Esophagus muscularis mucosa (tissue), 4 donors: ENCODE measurements at places on chromosomes 16 and 17. TPM values are rescaled to one million over a fixed set of nuclear protein-coding genes. Genes with fewer than 3 reads are reported as not detected.

Gene AURKB
- total RNA-seq = not detected

Gene RCVRN
- not detected for total RNA-seq

DNA sequence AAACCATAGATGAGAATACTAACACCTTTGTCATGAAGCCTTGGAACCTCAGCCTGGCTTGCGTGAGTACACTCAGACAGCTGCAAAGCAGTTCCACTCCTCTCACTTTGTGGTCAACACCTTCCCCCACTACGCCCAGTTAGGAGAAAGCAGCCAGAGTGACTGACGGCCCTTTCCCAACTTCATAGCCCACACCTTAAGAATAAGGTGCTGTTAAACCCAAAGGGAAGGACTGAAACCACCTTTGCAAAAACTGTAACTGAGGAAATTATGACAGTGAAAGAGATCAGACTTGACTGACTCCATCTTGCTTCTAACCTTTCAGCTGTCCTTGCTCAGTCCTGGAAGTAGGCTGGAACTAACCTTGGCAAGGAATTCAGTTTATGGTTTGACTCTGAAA, 13.7 kb downstream of the N4BP1 start:
- no peak overlapping the region for H3K27ac ChIP-seq
- no peaks in the 10 kb centered on the region for H3K36me3 ChIP-seq
- H3K4me1 ChIP-seq = peaks cover 44% of the 10 kb centered on the region
- no peaks in the 10 kb centered on the region for H3K27me3 ChIP-seq
- H3K4me3 ChIP-seq = no peak overlapping the region

Gene ATPAF2
- 13.3 TPM for total RNA-seq

DNA sequence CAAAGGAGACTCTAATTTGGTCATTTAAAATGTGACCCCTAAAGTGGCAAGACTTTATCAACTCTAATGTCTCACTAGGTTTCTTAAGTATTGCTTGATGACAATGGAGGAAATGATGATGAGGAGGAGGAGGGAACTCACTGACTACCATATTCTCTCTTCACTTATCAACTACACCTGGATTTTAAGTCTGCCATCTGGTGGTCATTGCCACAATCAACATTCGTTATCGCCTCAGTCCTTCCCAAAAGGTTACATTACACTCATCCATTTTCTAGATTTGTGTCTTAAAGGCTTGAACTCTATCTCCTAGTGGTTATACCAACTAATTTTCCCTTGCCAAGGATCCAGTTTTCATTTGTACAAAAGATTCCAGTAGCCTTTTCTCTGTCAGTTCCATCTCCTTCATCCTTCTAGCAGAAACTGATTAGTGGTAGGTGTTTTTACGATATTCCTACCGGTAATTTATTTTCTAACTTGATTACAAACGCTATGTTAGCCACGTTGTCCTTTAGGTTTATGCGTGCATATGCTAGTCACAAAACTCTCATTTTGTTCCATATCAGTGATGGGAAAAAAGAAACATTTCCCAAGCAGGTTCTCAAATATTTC, 114.6 kb upstream of the NOG start:
- H3K27ac ChIP-seq = no peak overlapping the region
- DNase-seq = no peak

GRCh38 chr16:67447508-67448076, 16.7 kb downstream of the HSD11B2 start:
- no peak for DNase-seq
- H3K4me3 ChIP-seq = no peak overlapping the region
- no peaks in the 10 kb centered on the region for H3K27me3 ChIP-seq
- H3K36me3 ChIP-seq = peaks cover 19% of the 10 kb centered on the region
- peak overlapping the region; percentile 44 for H3K27ac ChIP-seq

DNA sequence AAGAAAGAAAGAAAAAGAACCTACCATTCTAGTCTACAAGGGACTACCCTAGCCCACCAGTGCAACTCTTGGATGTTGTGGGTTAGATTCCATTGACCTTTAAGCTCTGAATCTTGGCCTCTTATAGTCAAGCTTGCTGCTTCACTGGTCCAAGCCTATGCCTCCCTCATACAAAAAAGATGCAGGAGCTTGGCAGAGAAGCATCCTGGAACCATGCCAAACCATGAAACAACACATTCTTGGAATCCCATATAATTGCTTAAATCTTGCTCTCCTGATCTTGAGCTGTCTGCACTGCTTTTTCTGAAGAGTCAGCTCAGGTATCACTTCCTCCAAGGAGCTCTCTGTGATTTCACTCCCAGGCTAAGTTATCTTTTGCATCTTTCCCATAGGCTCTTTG, 117.9 kb upstream of the GPR139 start:
- H3K36me3 ChIP-seq = no peaks in the 10 kb centered on the region
- no peaks in the 10 kb centered on the region for H3K27me3 ChIP-seq
- H3K4me1 ChIP-seq = no peaks in the 10 kb centered on the region

DNA sequence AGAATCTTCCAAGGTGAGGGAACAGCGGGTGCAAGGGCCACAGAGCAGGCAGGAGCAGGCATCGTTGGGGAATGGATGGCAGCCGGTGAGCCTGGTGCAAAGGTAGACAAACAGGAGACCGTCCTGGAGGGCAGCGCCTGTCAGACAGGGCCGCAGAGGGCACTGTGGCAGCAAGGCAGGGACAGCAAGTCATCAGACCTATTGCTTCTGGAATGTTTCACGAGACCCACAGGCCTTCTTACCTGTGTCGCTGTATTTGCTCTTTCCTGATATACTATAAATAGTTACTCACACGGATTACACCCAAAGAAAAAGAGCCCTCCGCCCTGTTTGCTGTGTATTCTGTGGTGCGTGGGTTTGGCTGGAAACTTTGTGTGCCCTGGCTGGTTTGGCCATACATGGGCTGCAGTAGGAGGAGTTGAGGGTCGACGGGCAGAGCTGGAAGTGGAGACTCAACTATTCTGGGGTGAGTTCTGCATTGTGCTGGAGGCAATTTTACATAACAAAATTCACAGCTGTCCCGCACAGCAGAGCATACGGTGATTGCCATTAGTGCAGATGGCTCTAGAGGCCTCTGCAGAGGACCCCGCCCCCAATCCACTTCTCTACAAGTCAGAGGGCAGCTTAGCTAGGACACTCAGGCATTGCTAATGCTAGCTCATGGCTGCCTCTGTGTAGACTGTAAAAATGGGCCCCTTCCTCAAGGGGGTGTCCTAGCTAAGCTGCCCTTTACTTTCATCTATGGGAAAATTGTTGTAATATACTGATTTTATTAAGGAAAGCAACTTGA, 18.6 kb upstream of the POLR3E start:
- no peak for DNase-seq
- no peak overlapping the region for H3K4me3 ChIP-seq

- no peaks in the 10 kb centered on the region for H3K4me1 ChIP-seq
- H3K27ac ChIP-seq = no peak overlapping the region
- no peaks in the 10 kb centered on the region for H3K36me3 ChIP-seq
- H3K27me3 ChIP-seq = no peaks in the 10 kb centered on the region
- H3K4me3 ChIP-seq = no peak overlapping the region
Observed at GRCh38 chr16:13379266-13379665, 477.9 kb downstream of the SHISA9 start.

Gene COASY
- total RNA-seq = 27.5 TPM

DNA sequence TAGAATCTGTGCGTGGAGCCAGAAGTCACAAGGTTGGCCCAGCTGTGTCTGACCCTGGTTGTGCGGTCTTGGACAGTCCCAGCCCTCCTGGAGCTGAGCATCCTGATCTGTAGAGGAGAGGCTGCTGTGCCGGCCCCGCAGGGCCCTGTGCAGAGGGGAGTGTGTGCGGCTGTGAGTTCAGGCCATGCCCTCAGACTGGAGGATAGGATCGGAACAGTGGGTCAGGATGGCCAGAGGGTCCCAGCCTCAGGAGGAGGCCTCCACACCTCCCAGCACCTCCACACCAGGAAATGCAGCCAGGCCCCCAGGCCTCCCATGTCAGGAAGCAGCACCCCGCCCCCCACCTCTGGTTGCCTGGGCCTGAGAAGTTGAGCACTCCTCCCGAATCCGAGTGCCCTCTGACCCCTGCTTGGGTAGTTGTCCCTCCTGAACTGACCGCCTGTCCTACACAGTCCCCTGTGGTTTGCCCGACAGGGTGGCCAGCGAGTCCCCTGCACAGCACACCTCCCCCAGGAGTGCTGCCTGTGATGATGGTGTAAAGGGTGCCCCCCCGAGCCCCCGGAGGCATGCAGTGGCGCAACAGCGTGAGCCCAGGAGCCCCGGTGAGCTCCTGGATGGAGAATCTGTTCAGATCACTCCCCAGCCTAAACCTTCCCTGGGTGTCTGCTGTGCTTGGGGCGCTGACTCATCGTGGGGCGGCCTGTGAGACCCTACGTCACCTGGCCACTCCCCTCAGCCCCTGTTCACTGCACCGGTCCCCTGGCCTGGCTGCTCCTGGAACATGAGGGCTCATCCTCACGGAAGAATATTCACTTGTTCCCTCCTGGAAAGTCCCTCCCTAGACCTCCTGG, 285.2 kb downstream of the SEC14L1 start:
- no peaks in the 10 kb centered on the region for H3K36me3 ChIP-seq
- peak overlapping the region; percentile 96 for H3K27ac ChIP-seq
- no peaks in the 10 kb centered on the region for H3K27me3 ChIP-seq
- peak overlapping the region; percentile 32 for H3K4me3 ChIP-seq

GRCh38 chr16:55475919-55476318, 3.1 kb upstream of the MMP2 start:
- no peak for DNase-seq
- H3K27me3 ChIP-seq = no peaks in the 10 kb centered on the region
- peaks cover 14% of the 10 kb centered on the region for H3K4me1 ChIP-seq
- H3K36me3 ChIP-seq = no peaks in the 10 kb centered on the region
- peak overlapping the region; percentile 14 for H3K4me3 ChIP-seq

GRCh38 chr17:75703591-75703990, 17.7 kb upstream of the ITGB4 start:
- peaks cover 54% of the 10 kb centered on the region for H3K4me1 ChIP-seq
- no peak overlapping the region for H3K4me3 ChIP-seq
- no peak overlapping the region for H3K27ac ChIP-seq
- no peak for DNase-seq
- peaks cover 66% of the 10 kb centered on the region for H3K36me3 ChIP-seq
- no peaks in the 10 kb centered on the region for H3K27me3 ChIP-seq

DNA sequence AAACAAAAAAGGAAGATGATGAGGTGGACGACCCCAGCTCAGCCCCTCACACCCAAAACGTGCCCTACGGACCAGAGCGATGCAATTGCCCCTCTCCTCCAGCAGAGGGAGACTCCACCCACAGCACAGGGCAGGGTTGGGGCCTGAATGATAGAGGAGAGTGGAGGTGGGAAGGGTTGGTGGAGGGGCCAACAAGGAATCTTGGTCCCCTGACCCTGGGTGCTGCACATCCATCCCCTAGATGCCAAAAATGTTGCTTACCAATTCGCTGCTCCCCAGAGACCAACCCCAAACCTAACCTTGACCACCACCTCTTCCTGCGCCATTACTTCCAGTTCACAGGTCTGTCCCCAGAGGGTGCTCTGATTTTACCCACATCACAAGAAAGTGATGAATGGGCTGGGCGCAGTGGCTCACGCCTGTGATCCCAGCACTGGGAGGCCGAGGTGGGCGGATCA, 12.9 kb downstream of the P2RX5 start:
- H3K4me1 ChIP-seq = peaks cover 3% of the 10 kb centered on the region
- no peak overlapping the region for H3K4me3 ChIP-seq
- no peaks in the 10 kb centered on the region for H3K36me3 ChIP-seq
- H3K27ac ChIP-seq = no peak overlapping the region
- DNase-seq = no peak
- H3K27me3 ChIP-seq = no peaks in the 10 kb centered on the region

DNA sequence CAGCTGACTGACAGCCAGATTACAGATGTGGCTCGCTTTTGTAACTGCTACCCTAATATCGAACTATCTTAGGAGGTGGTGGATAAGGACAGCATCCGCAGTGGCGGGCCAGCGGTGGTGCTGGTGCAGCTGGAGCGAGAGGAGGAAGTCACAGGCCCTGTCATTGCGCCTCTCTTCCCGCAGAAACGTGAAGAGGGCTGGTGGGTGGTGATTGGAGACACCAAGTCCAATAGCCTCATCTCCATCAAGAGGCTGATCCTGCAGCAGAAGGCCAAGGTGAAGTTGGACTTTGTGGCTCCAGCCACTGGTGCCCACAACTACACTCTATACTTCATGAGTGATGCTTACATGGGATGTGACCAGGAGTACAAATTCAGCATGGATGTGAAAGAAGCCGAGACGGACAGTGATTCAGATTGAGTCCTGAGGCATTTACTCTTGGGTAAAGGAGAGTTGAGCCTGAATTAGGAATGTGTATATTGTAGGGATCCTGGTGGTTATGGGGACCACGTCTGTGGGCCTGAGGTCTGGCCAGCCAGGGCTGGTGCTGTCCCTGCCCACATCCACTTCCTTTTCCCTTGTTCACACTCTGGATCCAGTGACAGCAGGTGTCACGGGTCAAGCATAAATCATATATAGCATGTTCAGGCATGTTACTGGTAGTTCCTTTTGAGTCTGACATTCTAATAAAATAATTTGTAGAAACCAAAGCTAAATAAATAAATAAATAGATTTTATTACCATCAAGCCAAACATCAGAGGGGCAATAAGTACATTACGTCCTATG, 89.0 kb upstream of the SMURF2 start:
- no peaks in the 10 kb centered on the region for H3K27me3 ChIP-seq
- no peak for DNase-seq
- H3K4me1 ChIP-seq = no peaks in the 10 kb centered on the region
- no peak overlapping the region for H3K4me3 ChIP-seq
- no peak overlapping the region for H3K27ac ChIP-seq

GRCh38 chr17:34883106-34884000, 77.9 kb downstream of the CCT6B start:
- H3K4me3 ChIP-seq = no peak overlapping the region
- no peaks in the 10 kb centered on the region for H3K36me3 ChIP-seq
- H3K4me1 ChIP-seq = no peaks in the 10 kb centered on the region

DNA sequence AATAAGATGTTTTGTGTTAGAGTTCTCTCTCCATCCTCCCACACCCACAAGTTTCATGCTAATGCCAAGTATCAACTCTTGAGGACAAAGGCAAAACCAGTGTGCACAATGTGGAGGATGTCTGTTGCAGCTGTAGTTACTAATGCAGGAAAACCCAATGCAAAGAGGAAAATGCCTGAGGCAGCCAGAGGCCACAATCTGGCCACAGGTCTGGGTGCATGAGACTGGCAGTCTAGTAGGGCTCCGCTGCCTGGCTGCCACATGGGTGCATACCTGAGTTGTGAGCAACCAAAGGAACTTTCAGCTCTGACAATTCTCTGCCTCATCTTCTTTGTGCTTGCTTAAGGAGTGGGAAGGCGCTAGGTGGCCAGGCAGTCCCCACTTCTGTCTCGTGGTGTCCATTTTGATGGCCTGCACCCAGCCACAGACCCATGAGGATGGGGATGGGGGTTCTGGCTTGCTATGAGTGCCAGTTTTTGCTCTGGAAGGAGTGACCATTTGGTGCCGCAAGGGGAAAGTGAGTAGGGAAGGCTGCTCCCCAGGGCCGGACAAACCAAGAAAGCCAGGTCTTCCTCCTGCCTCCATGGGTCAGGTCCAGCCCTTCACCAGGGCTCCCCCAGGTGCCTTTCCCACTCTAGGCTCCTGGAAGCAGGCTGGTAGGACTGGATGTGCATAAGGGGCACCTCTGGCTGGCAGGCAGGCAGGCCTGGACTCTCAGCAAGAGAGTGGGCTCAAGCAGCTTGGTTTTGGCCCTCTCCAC, 4.2 kb upstream of the GFOD2 start:
- no peak for DNase-seq
- H3K4me1 ChIP-seq = peaks cover 14% of the 10 kb centered on the region
- no peak overlapping the region for H3K4me3 ChIP-seq
- H3K36me3 ChIP-seq = peaks cover 49% of the 10 kb centered on the region
- H3K27ac ChIP-seq = no peak overlapping the region
- no peaks in the 10 kb centered on the region for H3K27me3 ChIP-seq

Gene SLFN12L
- 0.32 TPM for total RNA-seq

- no peaks in the 10 kb centered on the region for H3K36me3 ChIP-seq
- no peak overlapping the region for H3K4me3 ChIP-seq
- H3K27ac ChIP-seq = no peak overlapping the region
- DNase-seq = no peak
Observed at GRCh38 chr17:83187782-83188311, 108.4 kb downstream of the METRNL start.
